ENCODE measurements at places on chromosomes 11 and 22.

DNA sequence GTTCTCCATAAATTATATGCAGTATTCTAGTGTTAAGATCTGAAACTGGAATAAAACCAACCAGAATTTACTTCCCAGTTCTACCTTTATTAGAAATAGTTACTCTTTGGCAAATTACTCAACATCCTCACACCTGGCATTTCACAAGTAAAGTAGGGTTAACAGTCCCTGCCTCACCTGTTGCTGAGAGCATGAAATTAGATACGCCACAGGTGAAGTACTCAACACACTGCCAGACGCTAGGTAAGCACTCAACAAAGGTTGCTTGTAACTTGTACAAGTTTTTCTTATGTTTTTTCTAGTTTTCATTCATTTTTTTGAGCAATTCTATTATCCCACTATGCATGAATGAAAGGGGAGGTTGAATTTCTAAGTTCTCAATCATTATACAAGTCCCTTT lies 267.6 kb upstream of the ARHGAP42 start:
- DNase-seq: no peak

DNA sequence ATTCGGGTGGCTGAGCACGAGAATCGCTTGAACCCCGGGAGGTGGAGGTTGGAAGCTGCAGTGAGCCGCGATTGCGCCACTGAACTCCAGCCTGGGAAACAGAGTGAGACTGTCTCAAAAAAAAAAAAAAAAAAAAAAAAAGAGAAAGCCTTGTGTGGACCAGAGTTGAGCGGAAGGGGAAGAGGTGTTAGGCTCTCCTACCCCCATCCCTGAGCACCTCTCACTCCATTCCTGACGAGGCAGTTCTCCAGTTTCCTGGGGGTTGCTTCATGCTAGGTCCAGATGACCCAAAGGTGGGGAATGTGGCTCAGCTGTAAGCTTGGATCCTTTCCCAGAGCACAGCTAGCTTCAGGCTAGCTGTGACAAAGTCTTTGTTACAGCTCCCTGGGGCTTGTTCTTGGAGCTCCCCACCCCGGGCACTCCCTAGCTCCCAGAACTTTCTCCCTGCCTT lies 8.8 kb upstream of the DNAL4 start:
- no peak for DNase-seq

DNA sequence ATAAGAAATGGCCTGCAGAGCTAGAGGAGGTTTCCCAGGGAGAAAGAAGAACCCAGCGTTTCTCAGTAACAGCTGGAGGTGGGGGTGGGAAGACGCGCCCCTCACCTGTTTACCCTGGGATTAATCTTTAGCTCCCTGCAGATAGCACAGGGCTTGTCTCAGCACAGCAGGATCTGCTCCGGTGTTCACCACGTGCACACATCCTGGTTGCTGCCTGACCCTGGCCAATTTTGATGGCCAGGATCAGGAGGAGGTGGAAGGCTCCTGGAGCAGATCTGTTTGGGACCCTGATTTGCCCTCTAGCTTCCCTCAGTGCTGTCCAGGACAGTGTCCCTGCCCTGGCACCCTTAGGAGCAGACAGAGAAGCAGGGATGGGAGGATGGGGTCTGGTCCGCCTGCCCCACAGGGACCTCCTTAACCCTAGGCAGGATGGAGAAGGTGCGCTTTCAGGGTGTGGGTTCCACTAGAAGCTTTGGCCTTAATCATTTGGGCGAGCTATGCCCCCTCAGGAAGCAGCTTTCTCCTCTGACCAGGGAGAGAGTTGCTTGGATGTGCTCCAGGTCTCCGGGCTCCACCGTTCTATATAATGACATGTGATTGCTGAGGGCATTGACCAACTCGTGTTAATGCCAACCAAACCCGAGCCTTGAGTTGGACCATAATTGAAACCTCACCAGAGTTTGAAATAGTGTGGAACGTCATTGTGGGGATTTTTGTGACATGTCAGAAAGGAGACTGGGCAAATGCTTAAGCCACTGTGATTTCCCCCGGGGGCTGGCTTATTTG lies 19.3 kb downstream of the UPB1 start:
- DNase-seq: no peak

DNA sequence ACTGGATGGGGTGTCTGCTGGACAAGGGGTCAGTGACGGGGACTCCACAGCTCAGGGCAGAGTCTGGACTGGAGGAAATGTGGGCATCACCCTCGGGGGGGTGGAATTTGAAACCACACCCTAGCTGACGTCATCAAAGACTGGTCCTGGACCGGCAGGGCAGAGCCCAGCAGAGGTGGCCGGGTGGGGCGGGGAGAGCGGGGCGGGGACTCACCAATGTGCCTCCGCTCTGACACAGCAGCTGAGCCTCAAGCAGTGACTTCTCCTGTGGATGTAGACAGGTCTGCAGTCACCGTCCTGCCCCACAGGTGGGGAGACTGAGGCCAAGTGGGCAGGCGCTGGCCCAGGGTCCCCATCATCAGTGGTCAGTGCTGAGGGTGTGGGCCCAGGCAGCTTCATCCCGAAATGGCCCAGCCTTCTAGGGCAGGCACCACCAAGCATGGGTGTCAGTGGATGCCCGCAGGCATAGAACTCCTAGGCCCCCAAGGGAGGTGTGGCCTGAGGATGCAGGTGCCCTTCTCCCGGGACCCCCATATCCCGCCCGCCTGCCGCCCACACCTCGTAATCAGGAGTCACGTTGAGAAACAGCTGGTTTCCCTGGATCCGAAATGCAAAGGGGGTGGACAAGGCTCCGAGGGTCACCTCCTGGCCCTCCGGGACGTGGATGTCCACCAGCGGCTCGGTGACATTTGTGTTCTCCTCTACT lies 603 bp downstream of the CDHR5 start:
- DNase-seq: no peak

GRCh38 chr11:86388198-86388597 lies 13.5 kb downstream of the CCDC81 start:
- no peak for DNase-seq

GRCh38 chr11:73461964-73462363 lies 85.8 kb downstream of the RELT start:
- no peak for DNase-seq

- DNase-seq: no peak
Measured at GRCh38 chr11:101096036-101096704, 33.4 kb downstream of the PGR start.

DNA sequence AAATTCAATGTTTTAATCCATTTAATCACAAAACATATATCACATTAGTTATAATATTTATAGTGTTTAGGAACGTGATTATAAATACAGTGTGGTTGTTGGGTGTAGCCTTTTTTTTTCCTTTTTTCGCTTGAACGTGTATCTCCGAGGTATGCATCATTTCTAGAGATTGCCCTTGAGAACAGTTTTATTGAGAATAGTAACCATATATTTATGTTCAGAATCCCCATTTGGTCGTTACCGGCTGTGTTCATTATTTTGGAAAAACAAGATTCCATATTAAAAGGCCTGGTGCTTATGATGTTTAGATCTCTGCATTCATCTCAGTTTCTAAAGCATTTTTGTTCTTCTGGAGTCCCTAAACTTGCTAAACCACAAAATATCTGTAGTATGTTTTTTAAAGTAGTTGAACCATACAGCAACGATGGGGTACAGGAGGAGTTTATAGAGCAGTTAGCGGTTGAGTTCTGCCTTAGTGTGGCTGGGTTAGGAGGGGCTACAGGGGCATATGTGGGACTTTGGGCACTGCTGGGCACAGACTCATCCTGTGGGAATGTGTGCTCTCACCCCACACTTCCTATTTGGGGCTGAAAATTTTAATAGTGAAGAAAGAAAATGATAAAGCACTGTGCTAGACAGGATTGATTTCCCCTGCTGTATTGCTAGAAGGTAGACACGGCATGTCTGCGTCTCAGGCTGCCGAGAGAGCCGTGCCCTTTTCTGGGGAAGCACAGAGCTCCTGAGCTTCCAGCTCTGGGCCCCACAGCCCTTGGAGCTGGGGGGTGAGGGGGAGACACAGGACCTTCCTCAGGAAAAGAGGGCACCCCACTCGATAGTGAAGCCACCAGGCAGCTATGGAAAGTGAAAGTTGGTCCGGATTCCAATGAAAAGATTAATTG lies 81.5 kb upstream of the PPARA start:
- DNase-seq: no peak

- DNase-seq: no peak
Measured at GRCh38 chr11:61106296-61106695, 4.0 kb downstream of the CD5 start.

DNA sequence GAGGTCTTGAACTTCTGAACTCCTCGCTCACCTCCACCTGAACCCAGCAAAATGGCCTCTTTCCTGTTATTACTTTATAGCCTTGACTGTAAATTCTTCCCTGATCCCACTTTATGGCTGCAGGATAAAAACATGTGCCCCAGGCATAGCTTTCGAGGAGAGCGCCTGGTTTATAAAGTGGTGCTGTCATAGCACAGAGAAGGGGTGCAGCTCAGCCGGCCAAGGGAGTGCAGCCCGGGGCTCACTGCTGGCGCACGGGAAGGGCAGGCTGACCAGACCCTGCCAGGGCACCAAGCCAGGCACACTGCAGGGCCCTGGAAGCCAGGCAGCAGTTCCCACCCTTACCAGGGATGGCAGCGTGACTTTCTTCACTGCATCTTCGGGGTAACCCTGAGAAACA lies 50.9 kb downstream of the ISX start:
- DNase-seq: no peak

DNA sequence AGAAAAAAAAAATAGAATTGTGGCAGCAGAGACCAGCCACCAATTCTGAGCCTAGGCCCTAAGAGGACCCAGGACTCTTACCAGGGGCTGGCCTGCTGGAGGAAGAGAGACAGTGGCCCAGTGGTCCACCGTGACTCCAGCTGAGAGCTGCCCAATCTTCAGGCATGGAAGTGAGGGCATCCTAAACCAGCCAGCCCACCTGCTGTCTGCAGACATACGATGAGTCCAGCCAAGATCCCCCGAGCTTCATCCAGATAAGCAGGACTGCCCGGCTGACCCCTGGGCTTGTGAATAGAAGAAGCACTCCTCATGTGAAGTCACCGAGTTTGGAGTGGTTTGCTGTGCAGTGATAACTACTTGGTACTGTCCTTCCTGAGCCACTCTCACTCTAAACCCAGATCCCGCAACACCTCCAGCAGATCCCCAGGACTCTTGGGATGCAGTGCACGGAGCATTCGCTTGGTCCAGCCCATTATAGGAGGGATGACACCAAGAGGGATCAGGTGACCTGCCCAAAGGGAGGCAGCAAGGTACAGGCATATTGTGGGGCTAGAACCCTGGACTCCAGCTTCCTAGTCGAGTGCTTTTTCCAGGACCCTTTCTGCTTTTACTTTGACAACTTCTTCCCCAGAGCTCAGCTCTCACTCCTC lies 41.7 kb upstream of the FGF3 start:
- no peak for DNase-seq

DNA sequence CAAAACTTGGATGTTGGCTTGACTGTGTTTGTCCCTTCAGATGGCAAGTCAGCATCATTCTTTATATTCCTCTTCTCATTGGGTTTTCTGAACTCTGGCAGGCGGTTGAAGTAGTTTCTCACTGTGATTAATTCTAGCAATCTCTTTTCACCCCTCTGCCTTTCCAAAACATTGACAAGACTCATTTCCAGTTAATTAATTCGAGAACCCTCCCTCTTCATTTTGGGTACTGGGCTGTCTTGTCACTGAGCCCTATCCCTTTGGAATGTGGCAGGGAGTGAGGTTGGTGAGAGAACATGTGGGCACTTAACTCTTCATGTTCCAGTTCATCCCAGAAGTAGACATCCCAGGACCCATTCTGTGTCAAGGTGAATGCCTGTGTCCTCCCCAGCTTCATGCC lies 133.0 kb downstream of the WNT7B start:
- no peak for DNase-seq

DNA sequence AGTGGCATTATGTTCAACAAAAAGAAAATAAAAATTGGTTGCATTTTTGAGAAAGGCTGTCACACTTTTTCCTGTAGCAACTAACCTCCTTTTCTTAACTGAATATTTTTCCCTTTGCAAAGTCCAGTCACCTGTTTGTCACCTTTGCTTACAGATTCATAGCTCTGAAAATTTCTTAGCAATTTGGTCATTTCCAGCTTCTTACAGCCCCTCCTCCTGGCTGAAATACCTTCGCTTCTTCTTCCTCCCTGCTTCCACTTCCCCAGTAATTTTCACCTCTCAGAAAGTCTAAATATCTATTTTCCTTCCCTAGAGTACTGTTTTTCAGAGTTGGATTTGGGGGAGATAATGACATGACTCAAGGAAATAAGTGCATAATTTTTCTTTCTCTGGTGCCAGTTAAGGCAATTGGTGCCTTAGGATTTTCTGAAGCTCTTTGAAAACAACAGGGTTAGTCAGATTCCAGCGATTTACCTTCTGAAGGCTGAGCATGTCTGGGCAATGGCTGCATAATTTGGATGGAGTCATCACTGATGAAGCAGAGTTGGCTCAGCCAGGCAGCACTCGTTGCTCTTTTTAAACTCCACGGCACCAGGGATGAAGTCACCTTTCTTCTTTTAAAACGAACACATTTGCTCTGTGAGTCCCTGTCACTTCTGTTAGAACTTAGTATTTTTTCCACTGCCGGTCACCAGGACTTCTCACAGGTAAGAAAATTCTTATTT lies 62.1 kb upstream of the AMOTL1 start:
- DNase-seq: no peak

DNA sequence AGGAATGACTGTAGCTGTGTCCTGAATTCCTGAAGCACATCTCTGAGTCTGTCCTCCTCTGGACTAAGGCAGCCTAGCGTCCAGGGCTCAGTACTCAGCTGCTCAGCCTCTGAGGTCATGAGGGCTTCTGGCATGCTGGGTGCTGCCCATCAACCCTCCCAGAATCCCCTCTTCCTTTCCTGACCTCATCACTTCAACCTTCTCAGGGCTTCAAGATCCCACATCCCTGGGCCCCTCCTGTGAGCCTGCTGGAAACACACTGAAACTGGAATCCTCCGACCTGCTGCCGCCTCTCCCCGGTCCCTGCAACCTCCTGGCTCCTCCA lies 803 bp downstream of the KRTAP5-8 start:
- no peak for DNase-seq

DNA sequence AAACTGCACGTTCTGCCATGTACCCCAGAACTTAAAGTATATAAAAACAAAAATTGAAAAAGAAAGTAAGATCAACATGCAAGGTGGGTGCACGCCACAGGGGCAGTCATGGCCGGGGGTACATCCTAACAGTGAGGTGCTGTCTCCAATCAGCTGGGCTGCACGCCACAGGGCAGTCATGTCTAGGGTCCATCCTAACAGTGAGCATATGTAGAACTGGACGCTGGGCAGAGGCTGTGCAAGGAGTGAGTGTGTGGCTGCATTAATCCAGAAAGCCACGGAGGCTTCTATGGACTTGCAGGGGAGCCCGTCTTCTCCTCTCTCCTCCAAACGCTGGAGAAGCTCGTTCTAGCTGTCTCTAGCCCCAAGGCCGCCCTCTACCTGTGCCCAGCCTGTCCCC lies 1105.0 kb downstream of the BRD1 start:
- DNase-seq: no peak

Measured in NCI-H1048 (cell line).